Activated CD4-positive, alpha-beta memory T cell treated with anti-CD3 and anti-CD28 coated beads for 36 hours (primary cell): ENCODE measurements at places on chromosomes 1 and 21.
A peak's percentile ranks its signal among the peaks of the same experiment; 100 is the strongest.

DNA sequence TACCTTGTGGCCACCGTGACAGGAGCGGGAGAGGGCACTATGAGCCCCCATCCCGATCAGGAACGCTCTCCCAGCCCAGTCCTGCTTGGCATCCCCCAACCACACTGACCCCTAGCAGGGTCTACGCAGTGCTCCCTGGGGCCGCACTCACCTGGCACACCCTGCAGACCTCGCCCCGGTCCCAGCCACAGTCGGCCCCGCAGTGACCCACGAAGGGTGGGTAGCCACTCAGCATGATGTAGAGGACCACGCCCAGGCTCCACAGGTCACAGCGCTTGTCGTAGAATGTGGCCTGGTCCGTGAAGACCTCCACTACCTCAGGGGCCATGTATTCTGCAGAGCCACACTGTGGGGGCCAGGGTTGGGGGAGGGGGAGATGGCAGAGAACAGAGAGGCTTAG, 11.1 kb upstream of the KNCN start:
- H3K4me1 ChIP-seq: no peaks in the 10 kb centered on the region
- no peak overlapping the region for H3K4me3 ChIP-seq
- H3K36me3 ChIP-seq: peaks cover 8% of the 10 kb centered on the region
- H3K27me3 ChIP-seq: no peaks in the 10 kb centered on the region

GRCh38 chr1:63190171-63190570, 132.2 kb upstream of the FOXD3 start:
- H3K4me1 ChIP-seq: no peaks in the 10 kb centered on the region
- H3K27me3 ChIP-seq: no peaks in the 10 kb centered on the region
- no peak overlapping the region for H3K27ac ChIP-seq
- H3K4me3 ChIP-seq: no peak overlapping the region
- DNase-seq: no peak

DNA sequence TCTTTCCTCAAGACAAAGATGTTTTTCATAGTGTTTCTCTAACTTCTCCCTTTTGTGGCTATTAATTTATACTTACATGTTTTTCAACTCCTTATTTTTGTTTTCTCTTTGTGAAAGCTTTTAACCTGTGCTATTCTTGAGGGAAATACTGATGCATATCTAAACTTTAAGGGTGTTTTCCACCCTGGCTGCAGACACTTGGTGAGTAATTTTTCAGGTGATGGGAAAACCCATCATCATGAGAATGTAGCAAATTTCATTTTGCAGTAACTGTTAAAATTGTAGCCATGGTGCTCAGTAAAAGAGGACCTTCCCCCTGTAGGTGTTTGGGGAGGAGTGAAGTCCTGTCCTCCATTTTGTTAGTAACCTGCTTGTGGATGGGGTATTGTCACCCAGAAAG, 124.2 kb downstream of the LIPI start:
- H3K27ac ChIP-seq: peak overlapping the region; percentile 28
- no peaks in the 10 kb centered on the region for H3K27me3 ChIP-seq
- DNase-seq: peak; percentile 16
- peaks cover 2% of the 10 kb centered on the region for H3K36me3 ChIP-seq
- peaks cover 15% of the 10 kb centered on the region for H3K4me1 ChIP-seq

GRCh38 chr1:21955058-21955457, 17.9 kb upstream of the HSPG2 start:
- H3K4me1 ChIP-seq: peaks cover 28% of the 10 kb centered on the region
- H3K27ac ChIP-seq: no peak overlapping the region

DNA sequence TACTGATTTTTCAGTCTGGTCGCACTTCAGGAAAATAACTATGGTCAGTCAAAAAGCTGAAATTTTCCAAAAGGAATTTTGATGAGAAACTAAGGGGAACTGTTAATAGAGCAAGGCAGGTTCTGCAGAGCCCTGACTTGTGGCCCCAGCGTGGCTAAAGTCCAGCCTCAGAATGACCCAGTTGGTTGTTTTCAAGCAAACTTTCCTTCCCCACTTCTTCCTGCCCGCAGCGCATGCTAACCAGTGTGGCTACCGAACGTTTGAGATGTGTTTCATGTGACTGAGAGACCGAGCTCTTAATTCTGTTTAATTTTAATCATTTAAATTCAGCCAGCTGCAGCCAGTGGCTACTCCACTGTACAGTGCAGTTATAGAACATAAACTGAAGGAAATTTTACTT, 6.2 kb upstream of the IL10RB start:
- no peaks in the 10 kb centered on the region for H3K27me3 ChIP-seq
- H3K4me3 ChIP-seq: no peak overlapping the region
- peaks cover 36% of the 10 kb centered on the region for H3K36me3 ChIP-seq
- no peak overlapping the region for H3K27ac ChIP-seq

- no peaks in the 10 kb centered on the region for H3K36me3 ChIP-seq
- H3K4me1 ChIP-seq: no peaks in the 10 kb centered on the region
- H3K27me3 ChIP-seq: no peaks in the 10 kb centered on the region
- no peak overlapping the region for H3K4me3 ChIP-seq
These were observed 151.6 kb downstream of the KCTD3 start for GRCh38 chr1:215718575-215719287.

DNA sequence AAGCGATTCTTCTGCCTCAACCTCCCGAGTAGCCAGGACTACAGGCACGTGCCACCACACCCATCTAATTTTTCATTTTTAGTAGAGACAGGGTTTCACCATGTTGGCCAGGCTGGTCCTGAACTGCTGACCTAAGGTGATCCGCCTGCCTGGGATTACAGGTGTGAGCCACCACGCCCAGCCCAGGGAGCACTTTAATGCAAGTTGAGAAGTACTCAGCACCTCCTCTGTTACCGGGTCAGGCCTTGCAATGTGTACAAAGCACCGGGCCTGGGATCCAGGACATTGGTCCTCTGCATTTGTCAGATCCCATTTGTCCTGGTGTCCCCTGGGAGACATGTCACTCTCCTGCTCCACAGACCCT, 143.6 kb downstream of the TOMM20 start:
- no peak overlapping the region for H3K4me3 ChIP-seq
- peak overlapping the region; percentile 85 for H3K27ac ChIP-seq
- no peak for DNase-seq
